IPS DF 6.9 (cell line): ENCODE measurements at places on chromosomes 1 and 21.

DNA sequence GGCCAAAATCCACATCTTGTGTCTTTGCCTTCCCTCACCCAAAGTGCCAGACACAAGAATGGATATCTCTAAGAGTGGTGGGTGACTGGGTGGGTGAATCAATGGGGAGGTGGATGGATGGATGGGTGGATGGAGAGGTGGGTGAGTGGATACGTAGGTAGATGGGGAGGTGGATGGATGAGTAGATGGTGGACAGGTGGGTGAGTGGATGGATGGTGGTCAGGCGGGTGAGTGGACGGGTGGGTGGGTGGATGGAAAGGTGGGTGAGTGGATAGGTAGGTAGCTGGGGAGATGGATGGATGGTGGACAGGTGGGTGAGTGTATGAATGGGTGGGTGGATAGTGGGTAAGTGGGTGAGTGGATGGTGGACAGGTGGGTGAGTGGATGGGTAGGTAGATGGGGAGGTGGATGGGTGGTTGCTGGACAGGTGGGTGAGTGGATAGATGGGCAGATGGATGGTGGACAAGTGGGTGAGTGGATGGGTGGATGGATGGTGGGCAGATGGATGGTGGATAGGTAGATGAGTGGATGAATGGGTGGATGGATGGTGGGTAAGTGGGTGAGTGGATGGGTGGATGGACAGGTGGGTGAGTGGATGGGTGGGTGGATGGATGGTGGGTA lies 34.2 kb downstream of the SLC19A1 start:
- DNase-seq: no peak

GRCh38 chr1:173002891-173003838 lies 47.6 kb downstream of the TNFSF18 start:
- DNase-seq: no peak

GRCh38 chr1:96515925-96516324 lies 205.7 kb upstream of the PTBP2 start:
- DNase-seq: no peak

- no peak for DNase-seq
These were observed 54.9 kb downstream of the NRIP1 start for GRCh38 chr21:15009837-15010363.

DNA sequence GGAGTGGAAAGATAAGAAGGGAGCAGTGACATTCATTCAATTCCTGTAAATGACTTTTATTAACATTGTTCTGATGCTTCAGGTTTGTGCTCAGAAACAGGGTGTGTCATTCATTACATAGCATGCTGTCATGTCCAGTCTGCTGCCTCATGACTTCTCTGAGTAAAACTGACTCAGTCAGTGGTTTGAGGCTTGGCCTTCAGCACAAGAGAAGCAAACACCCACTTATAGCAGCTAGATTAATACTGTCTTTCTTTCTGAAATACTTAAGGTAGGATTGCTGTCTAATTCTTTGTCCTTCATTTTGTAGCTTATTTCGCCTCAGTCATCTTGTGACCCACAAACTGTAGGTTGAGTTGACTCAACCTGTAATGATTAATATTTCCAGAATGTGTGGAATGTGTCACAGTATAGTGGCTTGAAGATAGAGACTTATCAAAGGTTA lies 32.9 kb downstream of the RASAL2 start:
- no peak for DNase-seq

DNA sequence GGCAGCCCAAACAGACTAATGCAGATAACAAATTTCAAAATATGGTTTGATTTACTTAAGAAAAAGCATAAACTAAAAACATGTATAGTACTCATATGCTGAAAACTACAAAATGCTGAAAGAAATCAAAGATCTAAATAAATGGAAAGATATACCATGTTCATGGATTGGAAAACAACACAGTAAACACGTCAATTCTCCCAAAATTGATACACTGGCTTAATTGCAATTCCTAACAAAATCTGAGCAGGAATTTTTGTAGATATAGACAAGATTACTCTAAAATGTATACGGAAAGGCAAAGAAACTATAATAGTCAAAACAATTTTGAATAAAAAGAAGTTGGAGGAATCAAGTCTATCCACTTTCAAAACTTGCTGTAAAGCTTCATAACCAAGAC lies 21.0 kb downstream of the SLC19A1 start:
- no peak for DNase-seq

DNA sequence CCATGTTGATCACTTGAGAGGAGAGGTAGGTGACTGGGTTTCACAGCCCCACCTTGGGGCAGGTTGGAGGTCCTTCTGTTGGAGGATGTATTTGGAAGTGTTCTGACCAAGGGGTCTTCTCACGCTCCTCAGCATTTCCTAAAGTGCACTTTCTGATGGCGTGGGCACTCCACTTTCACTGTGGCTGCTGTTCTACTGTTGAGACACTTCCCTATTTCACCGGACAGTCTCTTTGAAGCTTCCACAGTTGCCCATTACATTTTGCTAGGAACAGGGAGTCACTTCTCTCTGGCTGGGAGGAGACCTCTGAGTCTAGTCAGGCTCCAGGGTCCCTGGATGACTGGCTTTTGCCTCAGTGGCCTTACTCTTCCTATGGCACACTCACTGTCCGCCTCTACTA lies 180.0 kb upstream of the LMO4 start:
- DNase-seq: no peak

- no peak for DNase-seq
These were observed 14.5 kb upstream of the CBR3 start for GRCh38 chr21:36120304-36120888.

GRCh38 chr21:31830701-31831100 lies 42.1 kb upstream of the HUNK start:
- no peak for DNase-seq

GRCh38 chr1:41583658-41584547 lies 99.4 kb upstream of the EDN2 start:
- DNase-seq: no peak

DNA sequence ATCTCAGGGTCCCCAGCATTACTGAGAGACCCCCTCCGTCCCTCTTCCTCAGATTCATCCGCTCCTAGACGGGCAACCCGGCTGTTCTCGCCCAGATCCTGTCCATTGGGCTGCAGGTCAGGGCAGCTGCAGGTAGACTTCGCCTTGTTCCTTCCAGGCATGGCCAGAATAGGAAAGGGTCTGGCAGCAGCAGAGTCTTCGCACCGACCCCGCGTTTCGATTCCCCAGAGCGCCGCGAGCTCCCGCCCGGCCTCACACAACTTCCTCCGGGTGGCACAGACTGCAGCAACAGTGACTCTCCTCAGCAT lies 265 bp downstream of the NRDC start:
- DNase-seq: no peak

- DNase-seq: no peak
These were observed 1.3 kb downstream of the NTNG1 start for GRCh38 chr1:107142140-107142542.

GRCh38 chr1:55466921-55467320 lies 251.8 kb upstream of the USP24 start:
- no peak for DNase-seq

DNA sequence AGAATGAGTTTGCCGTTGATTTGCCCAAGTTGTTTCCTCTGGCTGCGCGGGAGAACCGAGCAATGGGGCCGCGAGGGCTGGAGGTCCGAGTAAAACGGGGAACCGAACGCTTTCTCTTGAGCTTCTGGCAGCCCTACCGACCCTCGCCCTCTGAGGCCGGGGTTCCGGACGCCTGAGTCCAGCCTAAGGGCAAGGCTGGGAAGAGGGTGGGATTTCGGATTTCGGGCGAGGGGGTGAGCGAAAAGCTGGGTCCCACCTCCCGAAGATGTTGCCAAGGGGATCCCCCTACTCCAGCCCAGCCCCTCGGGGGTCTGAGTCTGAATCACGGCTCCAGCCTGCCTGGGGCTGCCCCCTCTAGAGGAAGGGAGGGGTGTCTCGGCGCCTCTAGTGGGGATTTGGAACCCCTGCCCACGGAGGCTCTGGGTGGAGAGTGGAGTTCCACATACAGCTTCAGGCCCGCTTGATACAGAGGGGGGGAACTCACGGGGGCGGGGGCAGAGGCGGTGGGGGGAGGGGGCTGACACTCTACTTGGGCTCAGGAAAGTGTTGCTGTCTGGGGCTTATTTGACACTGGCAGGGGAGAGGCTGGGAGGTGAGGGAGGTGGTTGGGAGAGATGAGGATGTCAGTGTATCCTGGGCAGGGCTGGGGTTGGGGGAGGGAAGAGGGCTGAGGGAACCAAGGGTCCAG lies 617 bp downstream of the KIRREL1 start:
- no peak for DNase-seq

DNA sequence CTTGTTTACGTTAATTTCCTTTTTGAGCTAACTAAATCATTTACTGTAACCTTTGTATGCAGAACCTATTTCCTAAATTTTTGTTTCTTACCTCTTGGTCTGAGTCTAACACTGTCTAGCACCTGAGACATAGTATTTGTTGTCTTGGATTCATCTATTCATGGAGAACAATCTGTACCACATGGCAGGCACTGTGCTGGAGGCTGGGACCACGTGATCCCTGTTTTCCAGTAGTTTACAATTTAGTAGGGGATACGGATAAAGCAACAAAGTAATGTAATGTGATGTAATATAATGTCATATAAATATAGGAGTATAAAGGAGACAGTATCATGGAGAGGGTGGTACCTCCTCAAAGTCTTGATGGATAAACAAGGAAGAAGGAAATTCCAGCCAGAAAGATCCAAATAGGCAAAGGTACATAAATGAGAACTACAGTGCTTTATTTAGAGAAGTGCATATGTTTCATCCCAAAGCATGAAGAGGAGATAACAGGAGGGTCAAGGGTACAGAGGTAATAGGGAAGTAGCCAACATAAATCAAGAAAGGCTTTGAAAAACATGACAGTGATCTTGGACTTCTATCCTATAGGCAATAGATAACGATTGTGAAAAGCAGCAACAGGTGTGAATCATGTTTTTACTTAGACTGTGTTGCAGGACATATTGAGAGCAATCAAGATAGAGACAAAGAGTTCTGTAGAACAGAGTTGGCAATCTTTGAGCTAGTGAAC lies 25.9 kb upstream of the CLCA4 start:
- DNase-seq: no peak

- DNase-seq: no peak
These were observed 1.6 kb downstream of the IFI44 start for GRCh38 chr1:78651241-78651640.

DNA sequence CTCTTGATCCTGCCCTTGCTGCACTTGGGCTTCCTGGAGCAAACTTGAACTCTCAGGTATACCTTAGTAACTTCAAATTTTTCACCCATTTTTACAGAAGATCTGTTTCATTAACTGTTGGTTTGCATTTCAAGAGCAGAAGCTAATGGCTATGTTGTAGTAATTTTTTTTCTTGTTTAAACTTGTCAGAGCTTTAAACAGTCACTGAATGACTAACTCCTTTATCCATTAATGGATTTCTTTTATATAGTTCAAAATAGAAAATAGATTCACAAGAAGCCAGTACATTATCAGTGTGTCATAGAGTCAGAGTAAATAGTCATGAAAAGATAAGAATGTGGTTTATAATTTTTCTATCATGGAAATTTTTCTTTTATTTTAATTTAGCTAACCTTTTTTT lies 13.6 kb downstream of the SRSF11 start:
- no peak for DNase-seq

DNA sequence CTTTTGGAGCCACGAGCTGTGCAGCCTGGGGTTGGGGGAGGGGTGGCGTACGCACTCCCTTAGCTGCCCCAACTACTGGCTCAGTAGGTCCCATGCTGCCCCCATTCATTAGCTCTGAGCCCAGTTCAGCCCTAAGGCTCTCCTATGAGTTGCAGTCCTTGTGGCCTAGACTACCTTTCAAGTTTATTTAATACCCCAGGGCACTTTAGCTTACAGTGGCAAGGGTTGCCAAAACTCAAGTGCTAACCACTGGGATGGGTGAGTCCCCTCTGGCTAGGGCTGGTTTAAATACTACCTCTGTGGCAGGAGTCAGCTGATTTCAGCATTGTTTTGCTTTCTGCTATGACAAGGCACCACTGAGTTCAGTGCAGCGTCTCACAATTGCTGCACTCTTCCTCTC lies 118.2 kb downstream of the ODF2L start:
- no peak for DNase-seq

DNA sequence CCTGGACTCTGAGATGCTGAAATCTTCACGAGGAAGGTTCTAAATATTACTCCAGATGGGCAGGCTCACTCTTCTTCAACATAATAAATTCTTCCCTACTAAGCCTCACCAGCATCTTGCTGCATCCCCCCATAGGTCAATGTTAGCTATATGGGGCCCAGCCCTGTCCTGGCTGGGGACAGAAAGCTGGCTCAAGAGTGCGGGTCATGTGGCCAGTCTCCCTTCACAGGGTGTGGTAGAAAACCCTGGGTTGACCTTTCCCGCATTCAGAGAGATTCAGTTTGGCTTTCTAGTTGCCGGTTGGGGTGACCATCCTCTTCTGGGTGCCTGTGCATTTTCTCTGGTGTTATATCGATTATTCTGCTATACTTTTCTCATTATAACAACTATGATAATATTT lies 19.8 kb upstream of the KPRP start:
- DNase-seq: no peak

GRCh38 chr21:28587748-28588147 lies 404.9 kb downstream of the LTN1 start:
- no peak for DNase-seq

DNA sequence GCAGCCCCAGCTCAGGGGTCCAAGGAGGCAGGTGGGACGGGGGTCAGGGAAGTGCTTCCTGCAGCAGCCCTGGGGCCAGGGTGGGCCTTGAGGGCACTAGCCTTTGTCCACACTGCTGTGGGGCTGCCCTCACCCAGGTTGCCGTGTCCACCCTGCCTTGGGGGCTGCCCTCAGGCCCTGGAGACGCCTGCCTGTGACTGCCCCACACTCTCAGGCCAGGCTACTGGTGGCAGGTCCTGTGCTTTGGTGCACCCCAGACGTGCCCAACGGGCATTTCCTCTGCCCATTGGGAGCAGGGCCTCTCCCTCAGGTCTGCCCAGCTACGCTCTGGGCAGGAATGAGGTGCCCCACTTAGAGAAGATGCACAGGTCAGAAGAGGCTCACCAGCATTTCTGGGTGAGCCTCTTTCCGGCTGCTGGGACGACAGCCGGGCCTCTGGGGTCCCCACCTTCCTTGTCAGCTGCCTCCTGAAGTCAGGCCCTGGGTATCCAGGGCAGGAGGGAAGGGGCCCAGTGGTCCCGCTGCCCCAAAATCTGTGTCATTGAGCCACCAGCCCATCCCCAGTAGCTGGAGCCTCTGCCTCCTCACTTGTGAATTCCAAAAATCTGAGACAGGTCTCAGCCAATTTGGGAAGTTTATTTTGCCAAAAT lies 2.7 kb upstream of the MMEL1 start:
- DNase-seq: no peak

DNA sequence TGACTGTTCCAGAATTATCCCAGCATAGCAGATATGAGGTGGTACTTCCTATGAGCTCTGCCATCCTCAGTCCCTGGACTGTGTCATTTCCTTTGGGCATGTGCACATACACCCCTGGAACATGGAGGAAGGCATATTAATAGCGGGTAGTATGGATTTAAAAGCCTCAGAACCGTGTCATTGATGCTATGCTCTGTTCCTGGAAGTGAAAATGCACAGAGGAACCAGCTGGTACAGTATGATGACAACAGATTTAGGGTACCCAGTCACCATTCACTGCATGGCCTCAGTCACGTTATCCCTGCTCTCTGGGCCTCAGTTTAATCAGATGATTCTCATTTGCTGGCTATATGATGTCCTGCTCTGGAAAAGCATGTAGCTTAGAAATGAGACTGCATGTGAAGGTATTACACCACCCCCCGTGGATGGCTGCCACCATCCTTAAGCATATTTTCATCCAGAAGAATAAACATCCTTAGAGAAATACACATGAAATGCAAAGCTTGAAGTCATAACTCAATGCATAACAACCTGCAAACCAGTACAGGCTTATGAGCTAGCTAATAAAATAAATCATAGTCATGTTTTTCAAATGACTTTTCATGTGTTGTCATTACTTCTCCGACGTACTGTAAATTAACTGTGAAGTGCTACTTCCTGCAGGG lies 37.8 kb downstream of the SETD4 start:
- DNase-seq: no peak
